ENCODE measurements at places on chromosomes 1 and 21.

DNA sequence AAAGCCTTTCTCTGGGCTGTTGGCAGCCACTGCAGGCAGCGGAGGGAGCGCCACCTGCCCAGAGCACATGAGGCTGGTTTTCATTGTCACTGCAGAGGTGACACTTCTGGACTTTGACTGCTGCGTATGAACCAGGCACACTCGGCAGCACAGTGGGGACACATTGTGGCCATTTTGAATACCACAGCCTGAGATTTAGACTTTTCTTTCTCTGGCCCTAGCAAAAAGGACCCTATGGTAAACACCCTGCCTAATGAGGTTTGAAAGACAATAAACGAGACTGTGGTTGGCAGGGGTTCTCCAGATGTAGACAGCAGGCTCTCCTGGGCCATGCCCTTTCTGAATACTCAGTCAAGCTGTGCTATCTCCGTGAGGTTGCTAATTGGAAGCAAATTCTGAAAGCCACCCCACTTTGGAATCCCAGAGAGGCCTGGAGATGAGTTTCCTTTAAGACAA, 12.0 kb upstream of the KCNE2 start:
- peak; percentile 6 for DNase-seq

- DNase-seq: no peak
These were observed 97.4 kb downstream of the MIS18A start for GRCh38 chr21:32181457-32181856.

- no peak for DNase-seq
These were observed 758 bp upstream of the ATAD3B start for GRCh38 chr1:1470626-1471388.

GRCh38 chr1:156747742-156748669, 3.5 kb downstream of the HDGF start:
- no peak for DNase-seq

GRCh38 chr1:96707023-96707422, 14.6 kb upstream of the PTBP2 start:
- DNase-seq: no peak

GRCh38 chr1:110872745-110873720, at the start of gene CD53:
CD53 (plus strand) TSS chr1:110873148; CDS start chr1:110891409, 18,261 bp downstream.
- peak; percentile 79 for DNase-seq

- peak; percentile 7 for DNase-seq
These were observed 27.5 kb downstream of the OVGP1 start for GRCh38 chr1:111399792-111400610.

GRCh38 chr1:33725037-33725436, 138.8 kb upstream of the HMGB4 start:
- DNase-seq: no peak

DNA sequence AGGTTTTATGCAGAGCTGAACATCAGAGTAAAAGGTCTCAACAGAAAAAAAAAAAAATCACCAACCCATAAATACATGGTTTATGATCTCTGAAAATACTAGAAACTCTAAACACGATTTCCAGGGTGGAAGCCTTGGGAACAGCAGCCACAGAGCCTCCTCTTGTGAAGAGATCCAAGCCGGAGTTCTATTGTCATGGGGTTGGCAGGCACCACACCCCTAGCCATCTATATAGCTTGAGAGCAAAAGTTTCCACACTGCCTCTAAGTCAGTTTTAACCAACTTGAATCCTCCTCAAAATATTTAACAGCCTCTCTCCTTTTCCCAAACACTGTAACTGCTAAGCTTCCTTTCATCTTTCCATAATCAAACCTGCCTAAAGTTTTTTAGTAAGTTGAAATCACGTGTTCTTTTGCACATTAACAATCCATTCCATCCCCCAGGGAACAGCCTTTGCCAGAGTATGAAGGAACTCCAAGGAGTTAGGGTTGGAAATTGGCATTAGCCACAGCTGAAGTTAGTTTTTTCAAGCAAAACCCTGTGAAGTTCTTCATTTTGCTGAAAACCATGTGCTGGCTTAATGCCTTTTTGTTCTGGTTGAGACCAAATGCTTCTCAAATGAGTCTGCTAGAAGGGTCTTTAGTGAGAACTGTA, 13.8 kb upstream of the SEC16B start:
- no peak for DNase-seq
